ENCODE measurements at places on chromosomes 3 and 15.
A peak's percentile ranks its signal among the peaks of the same experiment; 100 is the strongest.

DNA sequence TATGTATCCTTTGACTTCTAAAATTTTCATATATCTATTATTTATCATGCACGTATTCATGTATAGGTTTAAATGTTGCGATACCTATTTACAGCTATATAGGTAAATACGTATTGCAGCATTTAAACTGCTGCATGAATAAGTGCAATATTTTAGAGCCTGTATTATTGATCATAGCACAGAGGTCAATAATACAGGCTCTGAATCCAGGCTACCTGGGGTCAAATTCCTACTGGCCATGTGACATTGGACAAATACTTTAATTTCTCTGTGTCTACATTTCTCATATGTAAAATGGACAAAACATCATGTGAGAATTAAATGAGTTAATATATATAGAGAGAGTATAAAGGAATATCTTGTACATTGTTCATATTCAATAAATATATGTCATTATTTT, 352.9 kb upstream of the ROBO2 start:
- DNase-seq = no peak

GRCh38 chr15:76139368-76140073, 79.7 kb downstream of the TMEM266 start:
- DNase-seq = peak; percentile 68

GRCh38 chr3:183538486-183538885, 17.0 kb downstream of the KLHL6 start:
- no peak for DNase-seq

DNA sequence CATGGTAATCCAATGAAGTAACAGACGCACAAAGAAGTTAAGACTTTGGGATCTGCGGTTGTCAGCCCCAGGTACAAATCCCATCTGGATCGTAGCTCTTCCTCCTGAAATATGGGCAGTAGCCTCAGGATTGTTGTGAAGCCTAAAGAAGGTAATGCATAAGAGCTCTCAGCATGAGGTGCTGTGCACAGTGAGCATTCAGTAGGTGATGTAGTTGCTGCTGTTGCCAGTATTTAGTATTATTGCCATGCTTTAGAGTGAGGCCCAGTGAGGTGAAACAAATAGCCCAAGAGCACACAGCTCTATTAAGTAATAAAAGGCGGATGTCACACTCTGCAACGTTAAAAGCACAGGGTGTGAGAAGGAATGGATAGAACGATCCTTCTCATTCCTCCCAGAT, 225.7 kb downstream of the GABRG3 start:
- DNase-seq = no peak

DNA sequence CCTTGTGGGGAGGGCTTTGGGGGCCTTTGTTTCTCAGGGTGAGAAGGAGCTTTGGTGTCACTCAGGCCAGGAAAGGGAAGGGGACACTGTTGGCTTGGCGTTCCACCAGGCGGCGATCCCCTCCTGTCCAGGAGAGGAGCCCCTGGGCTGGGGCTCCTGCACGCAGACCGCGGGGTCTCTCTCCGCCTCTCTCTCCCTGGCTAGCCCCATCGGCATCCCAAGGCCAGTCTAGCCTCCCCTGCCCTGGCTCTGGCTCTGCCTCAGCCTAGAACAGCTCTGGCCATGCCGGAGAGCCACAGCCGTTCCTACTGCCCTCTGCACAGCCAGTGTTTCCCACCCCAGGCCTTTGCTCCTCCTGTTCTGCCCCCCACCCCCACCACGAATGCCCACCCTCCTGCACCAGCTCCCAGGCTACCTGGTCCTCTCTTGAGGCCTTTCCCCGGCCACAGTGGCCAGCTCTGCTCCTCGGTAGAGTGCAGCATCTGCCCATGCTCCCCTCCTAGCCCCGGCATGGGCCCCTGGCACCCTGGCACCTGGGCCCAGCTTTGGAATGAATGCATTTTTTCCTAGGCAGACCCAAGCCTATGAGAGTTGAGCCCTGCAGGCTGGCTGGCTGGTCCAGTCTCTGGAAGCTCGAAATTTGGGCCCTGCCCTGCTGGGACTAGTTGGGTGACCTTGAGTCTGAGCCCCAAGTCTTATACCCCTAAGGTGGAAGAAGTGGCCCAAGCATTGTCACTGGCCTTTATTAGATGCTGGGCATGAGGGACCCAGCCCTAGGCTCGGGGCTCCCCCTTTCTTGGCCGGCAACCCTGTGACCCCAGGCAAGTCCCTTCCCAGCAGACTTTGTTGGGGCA, 2.4 kb downstream of the PLXNA1 start:
- DNase-seq = no peak

DNA sequence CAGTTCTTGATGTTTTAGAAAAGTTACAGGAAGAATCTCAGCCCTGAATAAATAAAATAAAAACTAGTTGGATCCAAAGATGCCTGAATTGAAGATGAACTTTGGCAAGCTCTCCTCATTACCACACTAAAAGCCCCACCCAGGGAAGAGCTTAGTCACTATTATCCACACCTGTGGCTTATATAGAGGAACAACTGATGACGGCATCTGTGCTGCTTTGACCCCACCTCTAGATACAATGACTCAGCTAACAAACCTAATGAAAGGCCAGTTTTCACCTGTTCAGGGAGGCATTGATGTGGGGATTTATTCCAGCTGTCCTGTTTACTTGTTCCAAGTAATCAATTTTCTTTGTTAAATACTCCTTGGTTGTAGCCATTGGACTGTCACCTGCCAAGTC, 604.7 kb upstream of the EPHA6 start:
- no peak for DNase-seq

GRCh38 chr3:53120336-53120735, 9.9 kb downstream of the RFT1 start:
- no peak for DNase-seq

- no peak for DNase-seq
These were observed 75.7 kb downstream of the GMPS start for GRCh38 chr3:155946178-155946577.

DNA sequence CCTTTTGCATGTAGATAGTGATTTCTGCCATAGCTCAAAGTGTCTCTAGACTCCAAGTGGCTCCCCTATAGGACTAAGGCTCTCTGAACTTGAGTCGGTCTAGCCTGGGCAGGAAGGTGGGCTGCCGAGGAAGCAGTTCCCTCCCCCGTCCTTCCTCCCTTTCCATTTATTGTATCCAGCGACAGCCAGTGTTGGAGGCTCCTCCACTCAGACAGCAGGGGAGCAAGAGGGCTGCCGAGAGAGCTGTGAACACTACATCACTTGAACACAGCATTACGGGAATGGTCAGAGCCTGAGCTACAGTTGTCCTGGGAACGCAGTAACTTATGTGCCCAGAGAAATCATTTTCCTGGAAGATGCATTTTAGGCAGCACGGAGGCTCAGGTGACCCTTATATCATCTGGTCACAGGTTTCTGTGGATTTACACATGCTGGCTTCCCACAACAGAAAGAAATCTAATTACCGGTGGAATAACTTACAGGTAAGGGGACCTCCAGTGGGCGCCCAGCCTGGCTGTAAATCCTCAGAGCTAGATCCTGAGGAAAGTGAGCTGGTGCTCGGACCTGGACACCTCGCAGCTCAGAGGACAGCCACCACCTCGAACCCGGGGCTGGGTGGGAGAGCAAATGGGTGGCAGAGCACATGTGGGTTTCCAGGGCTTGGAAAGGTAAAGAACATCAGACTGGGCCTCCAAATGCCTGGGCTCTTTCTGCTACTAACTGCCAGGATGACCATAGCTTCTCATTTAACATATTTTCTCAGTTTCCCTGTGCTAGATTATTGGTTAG, 197.1 kb downstream of the UACA start:
- peak; percentile 52 for DNase-seq
